IMR-90 (cell line): ENCODE measurements at places on chromosomes 12 and 14.

- H3K27ac ChIP-seq: no peak overlapping the region
- DNase-seq: no peak
Observed at GRCh38 chr12:103917873-103918272, 12.3 kb upstream of the HSP90B1 start.

DNA sequence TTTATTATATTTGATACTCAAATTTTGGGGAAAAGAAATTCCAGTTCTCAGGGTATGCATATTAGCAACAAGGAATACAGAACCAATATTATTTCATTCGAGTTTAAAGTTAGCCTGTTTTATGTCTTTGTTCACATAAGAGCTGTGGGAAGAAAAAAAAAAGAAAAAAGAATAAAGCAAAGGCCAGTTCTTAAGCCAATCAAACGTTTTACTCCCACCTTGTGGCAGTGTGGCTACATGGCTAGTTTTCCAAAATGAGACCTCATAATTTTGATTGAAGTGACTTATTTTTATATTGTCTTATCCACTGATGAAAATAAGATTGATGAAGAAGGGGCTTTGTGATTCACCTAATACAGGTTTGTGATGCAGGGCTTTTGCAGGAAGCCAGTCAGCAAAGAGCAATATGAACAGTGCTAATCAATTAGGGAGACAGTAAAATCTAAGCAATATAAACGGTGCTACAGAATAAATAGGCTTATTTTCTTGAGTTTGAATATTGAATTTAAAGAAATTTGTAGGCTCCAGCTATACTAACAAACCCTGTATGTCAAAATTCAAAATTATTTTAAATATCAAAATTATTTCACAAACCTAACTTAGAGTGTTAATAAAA lies 624.1 kb upstream of the FOXG1 start:
- no peak for DNase-seq
- no peak overlapping the region for H3K27ac ChIP-seq
- H3K27me3 ChIP-seq: no peaks in the 10 kb centered on the region
- no peaks in the 10 kb centered on the region for H3K36me3 ChIP-seq
- no peak overlapping the region for H3K4me3 ChIP-seq
- H3K4me1 ChIP-seq: no peaks in the 10 kb centered on the region

DNA sequence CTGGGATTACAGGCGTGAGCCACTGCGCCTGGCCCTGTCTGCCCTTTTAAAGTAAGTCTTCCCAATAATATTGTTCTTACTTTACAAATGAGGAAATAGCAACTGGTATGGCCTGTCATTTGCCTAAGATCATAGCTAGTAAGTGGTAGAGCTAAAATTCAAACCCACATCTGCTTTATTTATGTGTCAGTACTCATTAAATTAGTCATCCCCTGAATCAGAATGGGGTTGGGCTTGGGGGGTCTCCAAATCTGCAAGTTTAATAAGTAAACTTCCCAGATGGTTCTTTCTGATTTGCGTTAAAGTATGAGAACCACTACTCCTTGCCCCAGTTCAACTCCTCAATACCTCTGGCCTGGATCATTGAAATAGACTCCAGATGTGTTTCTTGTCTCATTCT lies 96.2 kb downstream of the FAR2 start:
- H3K4me1 ChIP-seq: peaks cover 6% of the 10 kb centered on the region
- H3K27ac ChIP-seq: no peak overlapping the region
- no peaks in the 10 kb centered on the region for H3K36me3 ChIP-seq
- H3K27me3 ChIP-seq: no peaks in the 10 kb centered on the region
- DNase-seq: peak; percentile 11
- H3K4me3 ChIP-seq: no peak overlapping the region

DNA sequence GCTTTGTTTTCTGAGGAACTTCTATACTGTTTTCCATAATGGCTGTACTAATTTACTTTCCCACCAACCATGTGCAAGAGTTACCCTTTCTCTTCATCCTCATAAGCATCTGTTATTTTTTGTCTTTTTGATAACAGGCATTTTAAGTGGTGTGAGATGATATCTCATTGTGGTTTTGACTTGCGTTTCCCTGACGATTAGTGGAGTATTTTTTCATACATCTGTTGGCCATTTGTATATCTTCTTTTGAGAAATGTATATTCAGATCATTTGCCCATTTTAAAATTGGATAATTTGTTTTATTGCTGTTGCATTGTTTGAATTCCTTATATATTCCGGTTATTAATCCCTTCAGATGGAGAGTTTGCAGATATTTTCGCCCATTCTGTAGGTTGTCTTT lies 10.2 kb upstream of the HMGA2 start:
- no peaks in the 10 kb centered on the region for H3K27me3 ChIP-seq
- DNase-seq: no peak
- no peak overlapping the region for H3K4me3 ChIP-seq
- H3K4me1 ChIP-seq: peaks cover 7% of the 10 kb centered on the region

DNA sequence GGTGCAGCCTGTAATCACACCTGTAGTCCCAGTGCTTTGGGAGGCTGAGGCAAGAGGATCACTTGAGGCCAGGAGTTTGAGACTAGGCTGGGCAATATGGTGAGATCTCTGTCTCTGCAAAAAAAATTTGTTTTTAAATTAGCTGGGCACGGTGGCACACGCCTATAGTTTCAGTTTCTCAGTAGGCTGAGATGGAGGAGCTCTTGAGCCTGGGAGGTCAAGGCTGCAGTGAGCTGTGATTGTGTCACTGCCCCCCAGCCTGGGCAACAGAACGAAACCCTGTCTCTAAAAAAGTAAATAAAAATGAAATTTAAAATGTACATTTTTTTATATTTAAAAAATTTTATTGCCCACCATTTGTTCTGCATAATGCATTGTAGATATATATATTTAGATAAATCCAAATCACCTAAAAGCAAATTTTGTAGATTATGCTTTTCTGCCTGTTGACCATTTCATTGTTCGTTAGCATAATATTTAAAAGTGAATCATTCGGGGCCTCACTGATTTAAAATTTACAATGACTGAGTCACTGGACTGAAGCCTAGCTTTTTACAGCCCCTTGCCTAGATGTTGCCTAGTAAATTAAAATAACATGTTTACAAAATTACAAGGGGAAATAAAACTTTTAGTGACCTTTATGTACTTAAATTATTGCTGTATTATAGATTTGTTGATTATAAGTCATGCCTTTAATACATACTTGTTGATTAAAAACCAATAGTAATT lies 87.9 kb downstream of the USP15 start:
- peaks cover 8% of the 10 kb centered on the region; the same call in 1 of the 2 replicates for H3K36me3 ChIP-seq
- peak overlapping the region; percentile 9; the same call in 1 of the 2 replicates for H3K4me3 ChIP-seq
- H3K27ac ChIP-seq: peak overlapping the region; percentile 77; the same call in 1 of the 2 replicates
- peak; percentile 56 for DNase-seq

- H3K4me3 ChIP-seq: no peak overlapping the region
- H3K27ac ChIP-seq: peak overlapping the region; percentile 63
- H3K27me3 ChIP-seq: no peaks in the 10 kb centered on the region
- peak; percentile 80 for DNase-seq
Observed at GRCh38 chr12:11877869-11878780, 192.6 kb upstream of the BCL2L14 start.

- no peak overlapping the region for H3K4me3 ChIP-seq
- H3K27ac ChIP-seq: no peak overlapping the region
- H3K4me1 ChIP-seq: no peaks in the 10 kb centered on the region
- DNase-seq: peak; percentile 87
- no peaks in the 10 kb centered on the region for H3K36me3 ChIP-seq
Observed at GRCh38 chr12:62793256-62794217, 141.4 kb downstream of the PPM1H start.

- no peak for DNase-seq
- H3K4me1 ChIP-seq: no peaks in the 10 kb centered on the region
- H3K27ac ChIP-seq: no peak overlapping the region
- H3K4me3 ChIP-seq: no peak overlapping the region
- no peaks in the 10 kb centered on the region for H3K27me3 ChIP-seq
Observed at GRCh38 chr12:83220774-83221173, 534.1 kb downstream of the TMTC2 start.

DNA sequence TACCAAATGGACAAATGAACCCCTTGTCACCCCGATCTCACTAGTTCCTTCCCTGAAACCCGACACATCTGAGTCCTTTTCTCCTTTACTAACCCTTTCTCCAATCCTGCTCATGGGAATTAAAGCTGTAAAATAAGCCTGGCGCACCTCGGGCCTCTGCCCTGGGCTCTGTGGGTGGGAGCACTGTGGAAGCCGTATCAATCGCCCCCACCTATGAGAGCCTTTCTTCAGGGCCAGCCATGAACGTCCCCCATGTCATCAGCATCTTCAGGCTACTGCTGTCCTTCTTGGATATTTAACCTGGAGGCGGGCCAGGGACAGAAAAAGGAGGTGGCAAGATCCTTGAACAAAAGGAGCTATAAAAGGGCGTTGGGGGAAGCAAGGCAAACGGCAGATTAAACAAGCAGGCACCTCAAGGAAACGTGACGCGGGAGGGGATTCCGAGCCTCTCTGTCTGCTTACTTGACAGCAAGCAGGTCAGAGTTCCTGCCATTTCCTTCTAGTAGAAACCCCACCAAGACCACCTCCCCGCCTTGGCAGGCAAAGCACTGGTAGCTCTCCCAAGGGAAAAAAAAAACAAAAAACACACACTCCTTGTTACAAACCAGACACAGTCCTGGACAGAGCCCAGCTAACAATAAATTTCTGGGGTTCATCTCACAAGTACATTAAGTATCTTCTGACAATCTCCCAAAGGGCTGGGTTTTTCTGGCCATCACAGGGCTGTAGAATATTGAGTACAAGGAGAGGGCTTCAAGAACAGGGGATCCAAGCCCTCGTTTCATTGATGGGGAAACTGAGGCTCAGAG lies 62.9 kb downstream of the DPF3 start:
- H3K27me3 ChIP-seq: no peaks in the 10 kb centered on the region
- peaks cover 7% of the 10 kb centered on the region for H3K4me1 ChIP-seq
- H3K36me3 ChIP-seq: peaks cover 1% of the 10 kb centered on the region; the same call in 1 of the 2 replicates
- no peak overlapping the region for H3K27ac ChIP-seq
- H3K4me3 ChIP-seq: no peak overlapping the region
- DNase-seq: no peak

GRCh38 chr14:71372411-71372838 lies 465.2 kb downstream of the PCNX1 start:
- H3K36me3 ChIP-seq: no peaks in the 10 kb centered on the region
- H3K4me1 ChIP-seq: no peaks in the 10 kb centered on the region
- no peak overlapping the region for H3K4me3 ChIP-seq
- DNase-seq: peak; percentile 88
- no peaks in the 10 kb centered on the region for H3K27me3 ChIP-seq

DNA sequence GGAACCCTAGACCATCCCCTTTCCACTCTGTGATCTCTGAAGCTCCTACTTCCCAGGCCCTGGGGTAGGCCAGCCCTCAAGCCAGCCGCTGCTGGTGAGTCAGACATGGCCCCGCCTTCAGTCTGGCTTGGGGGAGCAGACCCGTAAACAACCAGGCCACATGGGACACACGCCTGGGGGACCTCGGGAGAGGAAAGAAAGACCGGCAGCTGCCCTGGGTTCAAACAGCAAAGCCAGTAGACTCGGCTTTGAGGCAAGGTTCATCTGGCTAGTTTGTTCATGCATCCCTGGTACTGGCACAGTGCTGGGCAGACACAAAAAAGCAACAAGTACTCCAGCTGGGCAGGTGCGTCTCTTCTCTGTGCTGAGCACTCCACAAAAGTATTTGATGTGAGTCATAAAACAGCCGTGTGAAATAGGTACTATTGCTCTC lies 101.9 kb downstream of the SETD3 start:
- H3K27ac ChIP-seq: no peak overlapping the region
- no peaks in the 10 kb centered on the region for H3K36me3 ChIP-seq
- peaks cover 1% of the 10 kb centered on the region; the same call in 1 of the 2 replicates for H3K4me1 ChIP-seq

- no peak overlapping the region for H3K27ac ChIP-seq
- no peak for DNase-seq
- no peaks in the 10 kb centered on the region; the same call in 1 of the 2 replicates for H3K27me3 ChIP-seq
Observed at GRCh38 chr14:101939646-101940170, 24.7 kb upstream of the DYNC1H1 start.

DNA sequence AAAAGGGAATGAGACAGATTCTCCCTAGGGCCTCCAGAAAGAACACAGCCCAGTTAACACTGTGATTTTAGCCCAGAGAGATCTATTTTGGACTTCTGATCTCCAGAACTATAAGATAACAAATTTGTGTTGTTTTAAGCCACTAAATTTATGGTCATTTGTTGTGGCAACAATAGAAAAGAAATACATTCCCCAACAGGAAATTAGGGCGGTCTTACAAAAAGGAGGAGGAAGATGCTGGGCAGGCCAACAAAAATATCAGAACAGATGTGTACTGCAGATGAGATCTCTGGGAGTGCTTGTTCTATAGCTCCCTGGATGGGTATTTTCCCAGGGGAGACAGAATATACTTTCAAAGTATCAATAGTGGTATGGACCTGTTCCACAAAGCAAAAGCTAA lies 32.0 kb upstream of the SOCS2 start:
- DNase-seq: no peak
- H3K36me3 ChIP-seq: 0 out of 2 replicates have a peak, but pooled peaks cover 2% of the 10 kb centered on the region
- no peak overlapping the region for H3K4me3 ChIP-seq
- H3K4me1 ChIP-seq: peaks cover 3% of the 10 kb centered on the region; the same call in 1 of the 2 replicates

DNA sequence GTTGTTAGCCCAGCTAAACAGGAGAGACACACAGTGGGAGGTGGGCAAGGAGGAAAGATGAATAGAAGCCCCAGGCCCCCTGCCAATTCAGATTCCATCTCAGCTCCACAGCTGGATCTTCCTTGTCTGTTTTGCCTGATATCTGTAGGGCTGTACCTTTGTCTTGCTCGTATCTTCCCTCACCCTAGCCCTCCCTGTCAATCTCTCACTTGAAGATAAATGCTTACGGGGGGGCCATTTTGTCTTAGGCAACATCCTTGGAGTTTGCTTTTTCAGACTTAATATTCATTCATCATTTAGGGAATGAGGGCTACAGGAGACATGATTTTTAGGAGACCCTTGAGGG lies 2.4 kb downstream of the KIF5A start:
- peaks cover 3% of the 10 kb centered on the region for H3K4me1 ChIP-seq
- no peak overlapping the region for H3K27ac ChIP-seq
- H3K27me3 ChIP-seq: peaks cover 46% of the 10 kb centered on the region
- H3K4me3 ChIP-seq: no peak overlapping the region
- H3K36me3 ChIP-seq: no peaks in the 10 kb centered on the region

DNA sequence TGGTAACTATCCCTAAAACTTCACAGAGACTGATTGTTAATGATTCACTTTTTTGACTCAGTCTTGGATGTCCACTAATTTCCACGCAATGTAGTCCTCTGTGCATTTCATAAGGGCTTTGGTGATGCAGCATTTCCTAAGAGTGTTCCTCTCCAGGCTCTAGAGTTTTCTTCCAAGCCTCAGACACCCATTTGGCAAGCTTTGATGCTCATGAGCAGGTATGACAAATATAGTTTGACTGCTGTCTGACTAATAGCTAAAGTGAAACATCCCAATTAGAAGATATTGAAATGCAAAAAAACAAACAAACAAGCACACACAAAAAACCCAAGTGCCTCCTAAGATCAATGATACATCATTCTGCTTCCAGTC lies 1.5 kb upstream of the VAMP1 start:
- no peaks in the 10 kb centered on the region for H3K27me3 ChIP-seq
- H3K4me3 ChIP-seq: no peak overlapping the region
- peaks cover 4% of the 10 kb centered on the region for H3K4me1 ChIP-seq
- H3K27ac ChIP-seq: no peak overlapping the region

DNA sequence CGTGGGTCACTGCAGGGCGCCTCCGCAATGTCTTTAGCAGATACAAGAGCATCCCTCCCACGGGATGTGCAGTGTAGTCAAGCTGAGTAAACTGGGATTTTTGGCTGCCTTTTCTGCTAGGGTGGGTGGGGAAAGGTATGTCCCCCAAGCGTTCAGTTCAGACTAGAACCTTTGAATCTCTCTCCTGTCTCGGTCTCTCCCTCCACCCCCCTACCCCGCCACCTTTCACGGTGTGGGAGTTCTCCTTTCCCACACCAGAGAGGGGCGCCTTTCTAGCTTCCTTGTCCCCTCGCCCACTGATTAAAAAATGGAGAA lies 525 bp upstream of the FAR2 start:
- DNase-seq: no peak
- H3K36me3 ChIP-seq: no peaks in the 10 kb centered on the region
- peaks cover 4% of the 10 kb centered on the region; the same call in 1 of the 2 replicates for H3K4me1 ChIP-seq
- no peak overlapping the region; the same call in 1 of the 2 replicates for H3K27ac ChIP-seq
